Stimulated activated CD8-positive, alpha-beta memory T cell treated with anti-CD3 and anti-CD28 coated beads, Interleukin-7, amount 100 ng/mL, for 1 hour (primary cell): ENCODE measurements at places on chromosomes 3 and 15.

DNA sequence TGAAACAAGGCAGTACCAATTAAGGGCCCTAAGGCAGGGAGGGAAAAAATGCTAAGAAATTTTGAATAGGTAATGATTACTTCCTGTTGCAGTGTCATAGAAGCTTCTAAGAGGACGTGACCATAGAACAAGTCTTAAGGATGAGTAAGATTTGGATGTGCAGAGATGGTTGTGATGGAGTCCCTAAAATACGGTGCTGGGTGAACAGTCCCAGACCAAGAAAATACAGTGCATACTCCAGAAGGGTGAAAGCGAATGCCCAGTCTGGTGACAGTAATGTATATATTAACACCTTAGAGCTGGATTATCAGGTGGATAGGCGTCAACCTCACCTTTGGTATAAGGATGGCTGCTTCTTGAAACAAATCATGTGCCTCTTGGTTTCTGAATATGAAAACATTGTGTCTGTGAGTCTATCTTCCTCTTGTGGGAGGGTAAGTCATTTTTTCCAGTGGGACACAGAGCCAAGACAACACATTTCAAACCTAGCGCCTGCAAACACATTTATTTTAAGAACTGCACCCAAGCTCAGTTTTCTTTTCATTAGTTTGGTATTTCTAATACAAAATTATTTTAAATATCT lies 101.2 kb upstream of the TP63 start:
- DNase-seq = no peak

DNA sequence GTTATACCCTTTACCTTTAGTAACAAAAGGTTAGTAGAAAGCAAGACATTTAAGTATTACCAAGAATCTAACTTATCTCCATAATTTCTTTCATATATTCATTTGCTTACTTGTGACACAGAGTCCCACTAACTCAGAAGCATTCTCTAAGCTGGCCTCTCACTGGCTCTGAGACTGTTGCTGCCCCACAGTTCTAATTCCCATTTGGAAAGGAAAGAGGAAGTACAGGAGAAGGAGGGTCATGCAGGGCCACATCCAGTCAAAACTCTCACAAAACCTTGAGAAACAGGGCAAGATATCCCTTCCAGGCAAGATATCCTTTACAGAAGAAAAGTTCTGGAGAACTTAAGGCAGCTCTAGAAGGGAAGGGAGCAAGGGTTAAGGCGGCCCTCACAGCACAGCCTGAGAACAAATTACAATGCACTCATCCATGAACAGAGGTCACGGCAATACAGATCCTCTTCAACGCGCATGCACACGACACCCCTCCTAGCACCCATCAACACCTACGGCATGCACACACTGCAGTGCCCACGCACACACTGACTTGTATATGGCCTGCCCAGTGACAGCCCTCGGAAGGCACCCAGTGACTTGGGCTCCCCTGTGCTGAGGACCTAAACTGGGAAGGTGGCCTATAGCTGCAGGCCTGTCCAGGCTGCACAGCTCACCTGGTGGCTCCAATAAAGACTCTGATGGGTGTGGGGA lies 13.0 kb upstream of the MYO5C start:
- DNase-seq = no peak

GRCh38 chr3:3783696-3784095 lies 15.5 kb upstream of the LRRN1 start:
- DNase-seq = no peak

DNA sequence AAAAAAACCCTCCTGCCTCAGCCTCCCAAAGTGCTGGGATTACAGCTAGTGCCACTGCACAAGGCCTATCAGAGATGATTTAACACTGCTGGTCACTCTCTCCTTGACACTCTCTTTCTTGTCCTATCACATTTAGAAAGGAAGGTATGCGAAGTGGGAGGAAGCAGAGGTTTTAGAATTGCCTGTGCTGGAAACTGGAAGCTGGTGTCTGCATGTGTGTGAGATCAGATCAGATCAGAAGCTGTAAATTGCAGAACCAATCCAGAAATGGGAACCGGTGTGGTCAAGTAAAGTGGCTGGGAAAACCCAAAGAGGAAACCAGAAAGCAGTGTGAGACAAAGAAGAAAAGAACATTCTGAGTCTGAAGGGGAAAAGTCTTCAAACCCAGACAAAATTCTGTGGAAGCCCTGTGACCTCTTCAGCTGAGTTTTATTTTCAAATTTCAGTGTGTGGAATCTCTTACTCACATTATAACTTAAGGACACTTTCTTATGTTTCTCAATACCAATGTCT lies 2.8 kb downstream of the EFHB start:
- no peak for DNase-seq

DNA sequence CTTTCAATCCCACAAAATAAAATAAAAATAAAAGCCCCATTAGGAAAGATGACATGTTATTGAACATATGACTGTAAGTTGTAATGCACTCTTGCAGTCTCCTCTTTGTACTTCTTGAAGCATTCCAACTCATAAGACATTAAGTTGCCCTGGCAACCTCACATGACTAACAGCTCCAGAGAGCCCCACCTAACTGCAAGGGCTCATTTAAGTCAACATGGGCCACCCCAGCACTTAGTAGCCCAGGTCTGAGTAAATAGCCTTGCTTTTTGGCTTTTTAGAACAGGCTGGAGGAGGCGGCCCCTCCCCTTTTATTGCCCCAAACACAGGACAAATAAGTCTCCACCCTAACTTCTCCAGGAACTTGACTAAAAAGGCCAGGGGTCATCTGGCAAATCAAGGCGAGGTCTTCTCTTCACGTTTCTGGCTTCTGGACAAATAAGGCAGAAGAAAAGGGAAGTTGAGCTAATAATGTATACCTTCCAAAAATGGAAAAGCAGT lies 135.1 kb downstream of the TMCO5A start:
- DNase-seq = no peak

- no peak for DNase-seq
These were observed 122.7 kb upstream of the IGF1R start for GRCh38 chr15:98525661-98526001.

- DNase-seq = no peak
These were observed 236.6 kb downstream of the SOX2 start for GRCh38 chr3:181948286-181948685.

DNA sequence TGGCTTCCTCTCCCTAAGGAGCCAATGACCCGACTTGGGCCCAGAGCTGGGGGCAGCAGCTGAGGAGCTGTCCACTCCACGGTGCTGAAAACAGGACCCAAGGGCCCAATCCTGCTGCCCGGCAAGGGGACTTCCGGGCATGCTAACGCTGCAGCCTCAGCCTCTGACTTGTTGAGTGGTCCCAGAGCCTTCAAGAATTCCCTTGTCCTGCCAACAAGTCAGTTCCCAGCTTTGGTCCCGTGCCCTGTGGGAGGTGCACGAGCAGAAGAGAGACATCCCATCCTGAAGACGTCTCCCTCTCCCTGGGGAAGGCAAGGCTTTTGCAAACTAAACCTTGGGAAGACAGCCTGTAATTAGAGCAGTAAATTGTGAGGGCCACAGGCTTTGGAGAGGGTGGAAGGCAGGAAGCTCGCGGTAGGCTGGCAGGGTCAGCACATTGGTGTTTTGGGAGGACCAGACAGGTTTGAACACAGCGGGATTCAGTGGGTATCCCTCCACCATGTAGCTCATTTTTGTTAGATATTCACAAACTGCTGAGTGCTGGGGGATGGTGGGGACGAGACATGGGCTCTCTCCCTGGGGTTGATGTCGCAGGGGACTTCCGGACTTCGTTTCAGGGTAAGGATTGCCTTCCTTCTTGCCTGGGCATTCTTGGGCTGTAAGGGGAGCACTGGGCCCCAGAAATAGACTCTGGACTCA lies 29.8 kb upstream of the PRR23E start:
- no peak for DNase-seq

DNA sequence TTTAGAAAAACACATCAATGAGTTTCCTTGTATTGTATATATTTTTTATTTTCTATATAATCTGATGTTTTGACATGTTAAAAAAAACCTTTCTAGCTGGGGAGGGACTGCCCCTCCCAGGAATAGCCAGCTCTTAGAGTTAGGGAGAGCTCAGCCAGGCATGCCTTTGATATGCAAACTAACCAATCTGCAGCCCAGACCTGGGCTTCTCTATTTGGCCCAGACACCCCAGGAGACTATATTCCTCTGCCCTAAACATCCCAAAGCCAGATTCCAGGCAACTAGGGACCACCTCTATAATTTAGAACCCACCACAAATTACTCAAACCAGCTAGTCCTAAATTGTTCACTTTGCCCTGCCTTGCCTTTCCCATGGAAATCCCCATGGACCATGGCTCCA lies 390.9 kb upstream of the ADAMTS9 start:
- no peak for DNase-seq
